ENCODE measurements at places on chromosomes 7 and 10.

DNA sequence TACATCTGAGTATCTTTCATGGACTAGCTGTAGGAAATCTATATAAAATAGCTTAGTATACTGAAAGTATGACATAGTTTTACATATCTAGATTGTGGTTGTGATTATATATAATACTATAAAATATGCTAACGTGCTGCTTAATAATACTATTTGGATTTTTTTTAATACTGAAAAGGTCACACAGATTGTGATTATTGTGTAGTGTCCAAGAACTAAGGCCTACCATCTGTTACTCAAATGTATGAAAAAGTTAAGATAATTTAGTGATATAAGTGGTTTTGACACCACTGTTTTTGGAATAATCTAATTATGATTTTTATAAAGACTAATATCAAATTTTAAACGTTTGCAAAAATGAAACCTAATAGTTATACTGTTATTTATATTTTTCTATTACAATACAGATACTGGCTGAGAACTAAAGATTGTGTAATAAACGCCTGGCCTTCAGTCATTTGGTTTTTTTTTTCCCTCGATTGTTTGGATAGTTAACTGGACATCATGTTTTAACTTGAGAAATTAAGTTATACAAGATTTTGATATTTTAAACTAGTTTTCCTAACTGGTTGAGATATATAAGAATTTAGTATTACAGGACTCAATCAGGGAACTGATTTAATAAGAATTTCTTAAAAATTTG, 12.6 kb downstream of the PTEN start:
- no peak for DNase-seq

DNA sequence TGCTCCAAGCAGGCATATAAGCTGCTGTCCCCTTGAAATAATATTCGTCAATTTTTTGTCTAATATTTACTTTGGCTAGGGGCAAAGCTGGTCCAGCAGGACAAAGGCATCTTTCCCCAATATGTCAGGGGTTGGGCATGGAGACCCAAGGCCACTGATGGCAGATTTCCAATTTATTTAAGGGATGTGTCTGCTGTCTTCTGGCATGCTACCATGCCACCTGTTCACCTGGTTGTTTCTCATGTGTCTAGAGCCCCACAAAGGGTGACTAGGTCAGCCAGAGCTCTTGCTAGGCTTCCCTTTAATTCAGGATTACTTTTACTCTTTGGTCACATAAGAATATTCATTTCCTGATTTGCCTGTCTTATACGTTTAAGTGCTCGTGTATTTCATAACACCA, 22.1 kb upstream of the SYPL1 start:
- DNase-seq: no peak

- no peak for DNase-seq
Observed at GRCh38 chr7:45911311-45911710, 9.8 kb downstream of the IGFBP3 start.

DNA sequence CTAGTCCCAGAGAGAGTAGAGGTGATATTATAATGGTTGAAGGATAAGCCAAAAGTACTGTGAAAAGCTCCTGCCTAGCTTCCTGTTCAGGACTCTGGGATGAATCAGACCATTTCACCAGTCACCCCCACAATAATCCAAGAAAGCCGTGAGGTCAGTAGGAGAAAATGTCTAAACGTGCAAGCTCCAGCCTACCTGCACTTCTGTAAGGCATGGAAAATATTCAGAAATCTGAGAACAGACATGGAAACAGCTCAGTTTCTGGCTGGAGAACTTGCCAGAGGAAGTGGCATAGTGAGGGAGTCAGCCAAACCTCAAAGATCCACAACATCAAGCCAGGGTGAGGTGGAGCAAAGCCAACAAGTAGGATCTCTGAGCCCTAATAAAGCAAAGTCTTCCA, 58.2 kb downstream of the ELAPOR2 start:
- DNase-seq: no peak

GRCh38 chr7:125611582-125611981, 682.0 kb upstream of the POT1 start:
- DNase-seq: no peak

DNA sequence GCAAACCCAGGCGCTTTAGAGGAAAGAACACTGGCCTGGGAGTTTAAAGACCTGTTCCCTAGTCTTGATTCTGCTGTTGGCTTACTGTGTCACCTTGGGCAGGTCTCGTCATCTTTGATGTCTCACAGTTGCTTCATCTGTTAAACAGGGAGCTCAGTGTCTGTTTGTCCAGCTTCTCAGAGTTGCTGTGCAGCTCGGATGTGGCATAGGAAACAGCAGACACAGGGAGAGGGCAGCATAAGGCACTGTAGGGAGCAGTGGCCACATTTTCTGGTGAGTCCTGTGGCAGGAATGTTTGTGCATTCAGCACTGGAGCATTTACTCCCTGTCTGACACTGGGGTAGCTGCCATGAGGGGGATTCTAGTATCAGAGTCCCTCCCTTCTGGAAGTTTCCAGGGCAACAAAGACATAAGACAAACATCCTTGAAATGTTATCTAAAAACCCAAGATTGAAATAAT, 2.0 kb downstream of the REPIN1 start:
- no peak for DNase-seq

- DNase-seq: no peak
Observed at GRCh38 chr10:29740981-29741545, 106.3 kb upstream of the SVIL start.

DNA sequence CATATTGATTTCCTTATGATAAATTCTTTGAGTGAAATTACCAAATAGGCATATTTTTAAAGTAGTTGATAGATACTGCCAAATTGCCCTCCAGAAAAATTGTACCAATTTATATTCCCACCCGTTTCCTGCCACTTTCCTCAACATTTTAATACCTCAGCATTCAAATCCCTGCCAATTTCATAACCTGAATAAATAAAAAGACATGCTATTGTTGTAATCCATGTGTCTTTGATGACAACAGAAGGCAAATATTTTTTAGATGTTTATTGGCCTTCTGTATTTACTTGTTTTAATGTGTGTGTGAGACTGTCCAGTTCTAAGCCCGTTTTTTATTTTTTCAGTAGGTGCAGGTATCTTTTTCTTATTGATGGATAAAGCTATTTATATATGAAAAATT, 71.7 kb downstream of the TEX36 start:
- DNase-seq: no peak

GRCh38 chr7:149832332-149833041, 5.7 kb upstream of the ZNF862 start:
- no peak for DNase-seq

- DNase-seq: peak; percentile 54
Observed at GRCh38 chr7:107661081-107661864, 645 bp downstream of the SLC26A4 start.

DNA sequence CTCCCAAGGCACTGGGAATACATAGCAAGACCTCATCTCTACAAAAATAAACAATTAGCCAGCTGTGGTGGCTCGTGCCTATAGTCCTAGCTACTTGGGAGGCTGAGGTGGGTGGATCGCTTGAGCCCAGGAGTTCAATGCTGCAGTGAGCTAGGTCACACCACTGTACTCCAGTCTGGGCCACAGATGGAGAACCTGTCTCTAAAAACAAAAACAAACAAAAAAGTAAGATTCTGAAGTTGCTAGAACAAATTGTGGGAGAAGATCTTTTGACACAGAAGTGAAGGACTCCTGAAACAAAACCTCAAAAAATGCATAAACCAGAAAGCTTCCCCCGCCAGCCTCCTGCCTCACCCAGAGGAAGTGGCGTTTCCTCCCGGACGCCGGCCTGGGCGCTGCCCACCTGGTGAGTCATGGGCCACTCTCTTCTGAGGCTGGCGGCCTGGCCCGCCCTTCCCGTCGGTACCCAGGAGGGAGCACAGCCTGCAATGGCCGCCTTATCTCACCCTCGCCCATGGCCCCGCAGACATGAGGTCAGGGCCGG, 25.4 kb upstream of the ELN start:
- DNase-seq: peak; percentile 8

- DNase-seq: no peak
Observed at GRCh38 chr7:85074992-85075391, 111.9 kb downstream of the SEMA3D start.

- DNase-seq: no peak
Observed at GRCh38 chr10:89371987-89372386, 5.9 kb upstream of the IFIT1B start.

GRCh38 chr7:78760620-78761355, 692.7 kb downstream of the MAGI2 start:
- DNase-seq: no peak

DNA sequence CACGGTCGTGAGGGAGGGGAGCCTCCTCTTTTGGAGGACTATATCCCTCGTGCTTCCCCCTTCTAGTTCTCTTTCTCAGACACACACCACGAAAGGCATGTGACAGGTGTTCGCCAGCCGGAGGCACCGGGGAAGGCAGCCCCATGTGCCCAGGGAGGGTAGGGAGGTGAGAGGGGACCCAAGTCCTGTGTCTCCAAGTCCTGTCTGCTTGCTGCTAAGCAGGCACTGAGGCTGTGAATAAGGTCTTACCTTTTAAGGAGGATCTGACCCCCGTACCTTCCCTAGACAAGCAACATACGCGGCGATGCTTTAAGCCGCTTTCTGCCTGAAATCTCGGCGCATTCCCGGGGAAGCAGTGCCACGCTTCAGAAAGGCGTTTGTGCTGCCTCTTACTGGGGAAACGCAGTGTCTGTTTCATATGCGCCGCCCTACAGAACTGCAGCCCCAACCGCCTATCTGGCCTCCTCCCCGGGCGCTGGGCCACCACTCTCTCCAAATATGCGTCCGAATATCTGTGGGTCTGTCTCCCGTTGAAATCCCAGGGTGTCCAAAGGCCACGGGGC, 770 bp downstream of the PLXNA4 start:
- no peak for DNase-seq

DNA sequence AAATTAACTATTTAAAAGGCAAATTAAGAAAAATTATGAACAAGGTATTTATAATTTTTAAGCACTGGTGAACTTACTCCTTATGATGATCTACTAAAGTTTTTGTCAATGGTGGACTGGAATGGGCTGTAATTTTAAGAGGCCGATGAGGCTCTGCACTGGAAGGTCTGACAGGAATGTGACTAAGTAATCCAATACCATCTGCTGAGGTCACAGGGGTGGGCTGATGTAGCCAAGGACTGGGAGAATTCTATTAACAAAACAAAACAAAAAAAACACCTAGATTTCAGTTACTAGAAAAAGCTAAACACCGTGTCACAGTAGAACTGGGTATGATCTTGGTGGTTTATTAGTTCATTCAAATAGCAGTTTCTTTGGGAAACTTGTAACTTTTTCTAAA, 75.9 kb downstream of the NRBF2 start:
- no peak for DNase-seq

Measured in activated T-cell treated with anti-CD3 and anti-CD28 coated beads for 48 hours (primary cell).